ENCODE measurements at places on chromosomes 2 and 18.

DNA sequence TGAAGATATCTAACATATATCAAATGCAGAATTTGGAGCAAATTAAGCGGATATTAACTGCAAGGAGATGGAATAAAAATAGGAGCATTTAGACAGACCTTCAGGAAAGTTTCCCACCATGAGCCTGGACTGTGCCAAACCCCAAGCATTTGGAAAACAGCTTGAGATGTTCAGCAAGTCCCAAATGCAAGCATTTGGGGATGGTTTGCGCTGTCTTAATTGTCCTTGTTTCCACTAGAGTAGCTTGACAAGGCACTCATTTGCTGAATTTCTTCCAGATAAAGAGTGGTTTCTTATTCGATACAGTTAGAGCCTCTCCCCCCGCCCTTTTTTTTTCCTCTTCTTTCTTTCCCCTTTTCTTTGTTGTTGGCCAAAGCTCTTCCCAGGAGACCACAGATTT is 77.1 kb upstream of the CDC42EP3 start:
- no peak for DNase-seq

GRCh38 chr18:42326752-42327151 is 371.7 kb downstream of the PIK3C3 start:
- DNase-seq: no peak

DNA sequence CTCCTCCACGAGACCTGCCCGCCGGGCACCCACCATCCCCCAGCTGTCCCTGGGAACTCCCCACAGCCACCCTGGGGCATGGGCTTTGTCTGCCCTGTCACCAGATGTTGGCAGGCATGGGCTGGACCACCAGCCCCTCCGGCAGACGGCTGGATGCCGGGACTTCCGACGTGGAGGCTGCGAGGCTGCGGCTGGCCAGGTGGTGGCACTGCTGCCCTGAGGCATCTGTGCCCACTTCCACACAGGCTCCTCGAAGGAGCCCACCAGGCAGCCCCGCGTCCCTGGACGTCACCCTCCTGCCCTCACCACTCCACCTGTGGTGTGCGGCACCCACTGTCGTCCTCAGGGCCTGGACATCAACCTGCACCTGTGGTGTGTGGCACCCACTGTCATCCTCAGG is 319.9 kb upstream of the SALL3 start:
- DNase-seq: no peak

DNA sequence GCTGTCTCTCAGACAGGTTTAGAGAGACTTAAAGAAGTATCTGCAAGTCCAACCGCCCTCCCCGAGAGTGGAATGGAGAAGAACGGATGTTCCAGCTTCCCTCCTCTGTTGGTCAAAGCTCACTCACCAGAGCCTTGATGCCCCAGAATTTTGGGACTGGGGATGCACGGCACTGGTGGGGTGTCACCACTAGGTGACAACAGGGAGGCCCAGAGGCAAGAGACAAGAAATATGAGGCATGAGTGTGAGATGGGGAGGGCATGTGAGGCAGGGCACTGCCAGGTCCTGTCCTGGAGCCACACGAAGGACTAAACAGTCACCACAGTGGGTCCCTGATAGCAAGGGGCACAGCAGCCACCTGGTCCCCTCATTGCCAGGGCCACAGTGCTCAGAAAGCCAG is 35.1 kb upstream of the SH3BP4 start:
- DNase-seq: no peak

DNA sequence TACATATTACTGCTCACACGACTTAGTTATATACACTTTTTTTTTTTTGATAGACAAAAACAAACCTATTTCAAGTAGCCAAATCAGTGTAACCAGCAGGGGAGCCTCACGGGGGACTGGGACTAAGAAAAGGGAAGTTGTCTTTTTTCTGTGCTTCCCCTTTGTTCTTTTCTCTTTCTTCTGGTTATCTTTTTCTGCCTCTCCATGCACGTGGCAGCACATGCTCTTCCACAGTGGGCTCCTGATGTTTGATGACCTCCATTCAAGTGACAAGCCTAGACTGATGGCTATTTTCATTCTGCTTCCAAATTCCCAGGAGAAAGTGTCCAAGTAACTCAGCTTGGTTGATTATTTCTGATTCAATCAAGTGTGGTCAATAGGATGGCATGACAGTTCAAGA is 98.2 kb upstream of the STK39 start:
- DNase-seq: no peak

DNA sequence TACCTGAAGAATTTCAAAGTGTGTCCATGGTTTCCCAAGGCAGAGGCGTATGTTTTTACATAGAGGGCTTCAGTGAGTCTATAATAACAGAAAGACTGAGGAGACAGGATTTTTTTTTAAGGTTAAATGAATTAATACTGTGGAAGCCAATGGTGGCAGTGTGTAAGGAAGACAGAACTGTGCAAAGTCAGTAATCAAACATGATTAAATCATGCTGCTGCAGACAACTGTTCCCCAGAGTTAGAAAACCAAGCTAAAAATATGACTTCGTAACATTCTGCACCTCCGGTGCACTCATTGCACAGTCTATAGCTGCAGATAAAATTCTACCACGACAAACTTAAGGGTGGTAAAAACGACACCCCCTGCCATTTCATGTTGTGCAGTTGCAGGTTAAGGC is 309.6 kb upstream of the TRIB2 start:
- DNase-seq: no peak
